ENCODE measurements at places on chromosomes 6 and 20.

DNA sequence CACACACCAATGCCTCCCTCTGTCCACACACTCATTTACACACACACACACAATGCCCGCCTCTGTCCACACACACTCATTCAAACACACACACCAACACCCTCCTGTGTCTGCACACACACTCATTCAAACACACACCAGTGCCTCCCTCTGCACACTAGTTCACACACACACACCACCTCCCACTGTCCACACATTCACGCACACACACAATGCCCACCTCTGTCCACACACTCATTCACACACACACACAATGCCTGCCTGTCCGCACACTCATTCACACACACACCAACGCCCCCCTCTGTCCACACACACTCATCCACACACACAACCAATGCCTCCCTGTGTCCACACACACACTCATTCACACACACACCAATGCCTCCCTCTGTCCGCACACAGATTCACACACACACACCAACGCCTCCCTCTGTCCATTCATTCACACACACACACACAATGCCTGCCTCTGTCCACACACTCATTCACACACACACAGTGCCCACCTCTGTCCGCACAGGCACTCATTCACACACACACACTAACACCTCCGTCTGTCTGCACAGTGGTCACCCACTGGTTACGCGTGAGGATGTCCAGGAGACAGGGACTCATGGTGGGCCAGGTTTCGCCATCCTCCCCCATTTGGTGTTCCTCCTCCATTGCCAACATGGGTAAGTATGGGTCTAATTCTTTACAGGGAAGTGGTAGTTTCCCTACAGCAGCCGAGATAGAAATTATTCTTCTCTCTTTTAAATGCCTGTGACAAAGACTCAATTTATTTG, 62.4 kb upstream of the THBS2 start:
- DNase-seq, result no peak

DNA sequence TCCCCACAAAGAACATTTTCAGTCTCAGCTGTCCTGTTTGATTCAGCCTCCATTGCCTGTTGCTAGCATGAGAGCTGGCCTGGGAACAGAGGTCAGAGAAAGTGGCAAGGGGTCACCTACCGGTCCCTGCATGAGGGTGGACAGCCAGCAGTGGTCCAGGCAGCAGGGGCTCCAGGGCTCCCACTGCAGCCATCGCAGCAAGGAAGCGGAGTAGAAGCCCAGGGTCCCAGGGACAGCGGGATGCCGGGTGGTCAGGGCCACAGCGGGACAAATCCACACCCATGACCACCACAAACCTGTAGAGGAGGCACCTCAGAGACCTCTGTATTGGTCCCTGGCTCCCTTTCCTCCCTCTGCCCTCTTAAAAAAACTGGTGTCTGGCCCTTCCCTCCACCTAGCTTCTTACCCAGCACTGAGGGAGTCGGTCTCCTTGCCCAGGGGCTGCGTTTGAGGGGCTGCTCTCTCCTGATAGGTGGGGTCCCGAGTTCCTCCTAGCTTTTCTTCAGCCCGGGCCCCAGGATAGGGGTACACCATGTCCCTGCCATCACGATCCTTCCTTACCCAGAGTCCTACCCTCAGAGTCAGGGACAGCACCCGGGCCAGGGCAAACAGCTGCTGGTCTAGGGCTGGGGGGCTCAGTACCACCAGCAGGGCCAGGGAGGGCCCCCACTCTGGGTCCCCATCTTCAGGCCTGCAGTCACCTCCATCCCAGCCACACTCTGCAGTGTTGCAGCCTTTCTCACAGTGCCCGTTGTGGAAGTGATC, 8.4 kb upstream of the GPSM3 start:
- DNase-seq, result no peak

GRCh38 chr6:87745966-87746721, 44.1 kb upstream of the AKIRIN2 start:
- no peak for DNase-seq

DNA sequence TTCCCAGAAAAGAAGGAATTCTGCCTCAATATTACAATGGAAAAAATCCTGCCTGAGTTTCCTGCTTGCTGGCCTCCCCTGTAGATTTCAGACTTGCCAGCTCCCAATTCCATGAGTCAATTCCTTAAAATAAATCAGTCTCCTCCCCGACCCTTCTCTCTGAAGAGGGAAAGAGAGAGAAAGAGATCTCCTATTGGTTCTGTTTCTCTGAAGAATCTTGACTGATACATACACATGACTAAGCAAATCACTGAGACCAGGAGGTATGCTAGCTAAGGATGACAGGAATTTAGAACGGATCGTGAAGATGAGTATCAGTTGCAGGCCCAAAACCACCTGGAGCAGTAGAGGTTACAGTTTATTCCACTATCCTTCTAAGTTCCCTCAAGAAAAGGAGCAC, 11.3 kb upstream of the RBM24 start:
- no peak for DNase-seq

DNA sequence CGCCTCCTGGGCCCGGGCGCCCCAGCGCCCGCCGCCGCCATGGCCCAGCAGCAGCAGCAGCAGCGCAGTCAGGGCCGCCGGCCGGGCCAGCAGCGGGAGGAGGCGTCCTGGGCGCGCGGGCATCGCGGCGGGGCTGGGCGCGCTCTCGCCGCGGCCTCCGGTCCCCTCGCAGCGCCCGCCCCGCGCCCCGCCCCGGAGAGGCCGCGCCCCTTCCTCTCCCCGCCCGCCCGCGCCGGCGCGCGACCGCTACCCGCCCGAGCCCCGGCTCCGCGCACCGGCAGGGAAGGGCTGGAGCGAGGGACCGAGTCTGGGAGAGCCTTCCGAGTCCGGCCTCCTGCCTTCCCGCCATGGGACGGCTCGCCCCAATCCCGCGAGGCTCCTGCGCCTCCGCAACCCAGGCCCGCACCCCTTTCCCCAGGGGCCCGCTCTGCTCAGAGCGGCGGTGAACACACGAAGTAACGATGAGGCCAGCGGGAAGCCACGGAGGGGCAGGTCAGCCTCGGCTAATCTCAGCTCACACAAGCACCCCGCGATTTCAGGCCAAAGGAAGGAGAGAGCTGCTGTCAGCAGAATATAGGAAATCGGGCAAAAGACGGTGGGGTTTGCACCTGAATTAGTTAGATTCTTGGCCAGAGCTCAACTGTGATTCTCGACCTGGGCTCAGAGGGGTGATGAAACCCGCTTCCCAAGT, at the start of gene TXNDC5:
TSS of gene TXNDC5 (minus strand) at position 135 of the 691 bp plus-strand sequence. CDS start at position 123, 12 bp downstream.
- peak; percentile 58 for DNase-seq

DNA sequence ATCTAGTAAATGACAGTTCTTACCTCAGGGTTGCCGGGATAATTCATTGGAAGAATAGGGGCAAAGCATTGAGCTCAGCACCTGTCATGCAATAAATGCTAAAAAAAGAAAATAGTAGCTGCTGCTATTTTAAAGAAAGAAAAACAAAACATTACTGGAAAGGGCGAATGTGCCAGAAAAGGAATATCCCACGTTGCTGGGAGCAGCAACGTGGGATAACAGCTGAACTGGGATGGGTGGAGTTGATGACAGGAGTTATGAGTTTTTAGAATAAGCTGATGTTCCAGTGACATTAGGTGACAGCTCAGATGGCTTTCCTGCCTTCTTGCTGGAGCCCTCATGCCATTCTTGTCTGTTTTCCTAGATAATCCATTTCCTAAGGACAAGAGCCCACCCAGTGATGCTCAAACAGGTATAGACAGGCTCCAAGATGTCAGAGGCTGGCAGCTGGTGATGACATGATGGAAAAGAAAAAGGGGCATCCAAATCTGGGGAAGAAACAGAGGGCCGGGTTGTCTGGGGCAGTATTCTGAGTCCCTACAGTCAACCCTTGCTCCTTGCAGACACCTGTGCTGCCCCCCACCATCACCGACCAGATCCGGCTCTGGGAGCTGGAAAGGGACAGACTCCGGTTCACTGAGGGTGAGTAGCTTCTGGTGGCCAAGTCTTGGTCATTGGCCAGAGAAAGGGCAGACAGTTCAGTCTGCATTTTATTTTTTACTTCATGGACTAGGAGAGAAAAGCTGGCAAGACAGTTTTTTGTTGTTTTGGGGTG, 1.1 kb upstream of the VARS2 start:
- no peak for DNase-seq

DNA sequence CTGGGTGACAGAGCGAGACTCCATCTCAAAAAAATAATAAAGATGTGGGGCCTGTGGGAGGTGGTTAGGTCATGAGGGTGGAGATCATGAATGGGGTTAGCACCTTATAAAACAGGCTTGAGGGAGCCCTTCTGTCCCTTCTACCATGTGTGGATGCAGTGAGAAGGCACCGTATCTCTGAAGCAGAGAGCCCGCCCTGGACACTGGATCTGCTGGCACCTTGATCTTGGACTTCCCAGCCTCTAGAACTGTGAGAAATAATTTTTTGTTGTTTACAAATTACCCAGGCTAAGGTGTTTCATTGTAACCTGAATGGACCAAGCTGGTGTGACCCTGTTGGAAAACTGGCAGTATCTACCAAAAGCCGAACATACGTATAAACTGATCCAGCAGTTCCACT, 15.7 kb upstream of the PANK2 start:
- no peak for DNase-seq

- DNase-seq, result no peak
Observed at GRCh38 chr6:83511266-83511665, 1.1 kb upstream of the PRSS35 start.

- no peak for DNase-seq
Observed at GRCh38 chr20:18024606-18025127, 33.0 kb downstream of the OVOL2 start.

GRCh38 chr20:46179862-46180261, 61.7 kb downstream of the CD40 start:
- no peak for DNase-seq

GRCh38 chr20:53773792-53774401, 180.3 kb upstream of the ZNF217 start:
- DNase-seq, result no peak

DNA sequence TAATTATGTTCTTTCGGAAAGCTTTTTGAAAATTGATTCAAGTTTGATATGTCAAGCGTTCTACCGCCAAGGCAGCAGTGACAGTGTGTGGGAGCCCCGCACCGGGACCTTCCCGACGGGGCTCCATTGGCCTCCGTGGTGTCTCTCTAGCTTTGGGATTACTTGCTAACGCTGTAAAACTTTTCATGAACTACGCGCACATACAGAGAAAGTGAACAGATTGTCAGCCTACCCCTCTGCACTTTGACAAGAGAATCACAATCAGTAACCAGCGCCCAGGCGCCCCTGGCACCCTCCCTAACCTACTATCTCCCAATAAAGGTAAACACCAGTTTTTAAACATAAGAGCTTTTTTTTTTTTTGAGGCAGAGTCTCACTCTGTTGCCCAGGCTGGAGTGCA, 274.8 kb downstream of the CDH4 start:
- DNase-seq, result no peak

GRCh38 chr6:3882866-3883265, 33.7 kb downstream of the FAM50B start:
- DNase-seq, result no peak

- no peak for DNase-seq
Observed at GRCh38 chr20:682123-682522, 6.5 kb upstream of the SCRT2 start.

- no peak for DNase-seq
Observed at GRCh38 chr6:89834884-89835792, 5.5 kb downstream of the CASP8AP2 start.

DNA sequence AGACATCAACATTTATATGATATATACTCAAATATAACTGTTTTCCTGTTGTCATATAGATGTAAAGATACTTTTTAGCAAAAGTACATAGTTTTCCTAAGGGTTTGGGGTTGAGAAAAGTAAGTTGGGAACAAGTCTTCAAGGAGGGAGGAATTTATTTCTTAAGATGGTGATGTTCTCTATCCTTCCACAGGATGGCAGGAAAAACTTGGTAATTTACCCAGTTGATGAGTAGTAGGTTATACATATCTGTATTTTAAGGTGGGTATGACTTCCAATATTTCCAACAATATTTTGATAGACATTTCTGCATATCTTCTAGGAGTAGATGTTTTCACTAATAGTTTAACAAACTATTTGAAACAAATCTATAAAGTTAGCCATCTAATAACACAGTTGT, 254.4 kb downstream of the RIMS1 start:
- no peak for DNase-seq

GRCh38 chr6:110876806-110877564, 2.4 kb downstream of the AMD1 start:
- no peak for DNase-seq

DNA sequence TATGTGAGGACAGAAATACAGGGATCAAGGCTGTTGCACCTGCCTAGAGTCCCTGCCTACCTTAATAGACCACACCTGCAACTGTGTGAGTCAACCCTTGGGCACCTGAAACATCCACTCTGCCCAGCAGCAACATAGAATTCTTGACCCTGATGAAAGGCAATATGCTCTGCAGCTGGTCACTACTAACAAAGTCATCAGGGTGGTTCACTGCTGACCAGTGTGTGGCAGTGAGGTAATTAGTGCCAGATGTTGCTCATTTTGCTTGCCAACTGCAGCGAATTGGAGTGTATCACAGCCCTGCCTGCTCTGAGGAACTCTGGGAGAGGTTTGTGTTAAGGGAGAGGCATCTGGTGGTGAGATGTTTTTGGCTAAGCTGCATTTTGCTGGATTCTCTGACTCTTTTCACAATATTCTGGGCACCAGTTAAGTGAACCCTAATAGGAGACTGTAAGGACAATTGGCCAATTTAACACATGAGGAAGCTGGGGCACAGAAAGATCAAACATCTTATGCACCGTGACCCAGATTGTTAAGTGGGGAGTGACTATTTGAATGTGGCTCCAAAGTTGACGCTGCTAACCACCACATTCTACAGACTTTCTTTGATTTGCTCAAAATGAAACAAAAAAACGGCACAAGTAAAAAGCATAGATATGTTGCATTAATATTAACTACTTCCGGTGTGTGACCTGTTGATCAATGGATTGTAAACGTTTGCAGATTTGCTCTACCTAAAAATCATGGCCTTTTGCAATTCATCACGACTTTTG, 61.9 kb upstream of the OPRM1 start:
- DNase-seq, result no peak

- DNase-seq, result no peak
Observed at GRCh38 chr20:18496042-18496441, 983 bp downstream of the RBBP9 start.

- DNase-seq, result no peak
Observed at GRCh38 chr20:52668626-52669025, 303.5 kb upstream of the TSHZ2 start.

DNA sequence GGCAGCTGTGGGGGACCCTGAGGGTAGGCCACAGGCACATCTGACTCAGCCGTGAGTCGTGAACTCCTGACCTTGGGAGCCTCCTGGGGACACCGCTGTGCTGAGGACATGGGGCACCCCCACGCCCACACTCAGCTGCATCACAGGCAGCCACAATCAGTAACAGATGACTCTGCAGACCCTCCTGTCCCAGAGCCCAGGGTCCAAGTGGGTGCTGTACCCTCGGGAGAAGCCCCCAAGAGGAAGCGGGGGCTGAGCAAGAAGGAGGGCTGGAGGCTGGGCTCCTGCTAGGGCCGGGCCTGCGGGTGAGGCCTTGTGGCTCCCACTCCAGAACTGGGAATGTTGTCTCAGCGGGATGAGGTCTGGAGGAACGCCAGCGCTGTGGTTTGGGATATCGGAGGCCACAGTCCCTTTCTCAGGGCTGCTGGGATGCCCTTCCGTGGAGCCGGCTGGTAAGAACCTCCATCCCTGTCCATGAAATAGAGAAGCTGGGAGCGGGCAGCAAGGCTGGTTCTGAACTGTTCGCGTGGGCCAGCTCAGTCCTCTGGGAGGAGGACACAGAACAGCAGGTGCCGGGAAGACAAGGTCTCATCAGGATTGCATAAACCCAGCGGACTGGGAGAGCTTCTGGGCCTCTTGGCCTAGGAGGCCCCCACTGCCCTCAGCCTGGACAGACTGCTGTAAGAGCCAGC, 3.1 kb upstream of the LAMA5 start:
- DNase-seq, result no peak

GRCh38 chr6:150666071-150666470, 66.4 kb downstream of the PLEKHG1 start:
- DNase-seq, result no peak

- DNase-seq, result no peak
Observed at GRCh38 chr20:47543006-47543431, 41.3 kb downstream of the NCOA3 start.
